CD4-positive, alpha-beta T cell treated with Interleukin-17A for 4 hours (primary cell): ENCODE measurements at places on chromosomes 6 and 20.
A peak's percentile ranks its signal among the peaks of the same experiment; 100 is the strongest.

- no peak for DNase-seq
Measured at GRCh38 chr6:137166247-137167098, 7.0 kb downstream of the IL22RA2 start.

DNA sequence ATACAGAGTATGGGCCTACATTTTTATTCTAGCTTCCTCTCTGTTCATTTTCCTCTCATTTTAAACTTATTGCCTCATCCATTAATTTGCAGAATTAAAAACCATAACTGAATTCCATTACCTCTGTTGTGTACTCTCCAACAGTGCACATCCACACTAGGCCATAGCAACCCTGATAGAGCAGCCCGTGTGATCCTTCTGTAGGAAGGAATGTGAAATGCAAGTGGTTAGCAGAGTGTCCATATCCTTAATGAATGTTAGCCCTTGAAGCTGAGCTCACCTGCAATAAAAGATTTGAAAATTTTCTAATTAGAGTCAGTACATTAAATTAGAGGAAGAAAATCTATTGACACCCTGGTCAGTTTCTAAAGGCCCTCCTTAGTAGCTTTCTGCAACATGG is 6.5 kb upstream of the GRIK2 start:
- no peak for DNase-seq

GRCh38 chr6:21228411-21228810 is 365.1 kb upstream of the SOX4 start:
- no peak for DNase-seq

DNA sequence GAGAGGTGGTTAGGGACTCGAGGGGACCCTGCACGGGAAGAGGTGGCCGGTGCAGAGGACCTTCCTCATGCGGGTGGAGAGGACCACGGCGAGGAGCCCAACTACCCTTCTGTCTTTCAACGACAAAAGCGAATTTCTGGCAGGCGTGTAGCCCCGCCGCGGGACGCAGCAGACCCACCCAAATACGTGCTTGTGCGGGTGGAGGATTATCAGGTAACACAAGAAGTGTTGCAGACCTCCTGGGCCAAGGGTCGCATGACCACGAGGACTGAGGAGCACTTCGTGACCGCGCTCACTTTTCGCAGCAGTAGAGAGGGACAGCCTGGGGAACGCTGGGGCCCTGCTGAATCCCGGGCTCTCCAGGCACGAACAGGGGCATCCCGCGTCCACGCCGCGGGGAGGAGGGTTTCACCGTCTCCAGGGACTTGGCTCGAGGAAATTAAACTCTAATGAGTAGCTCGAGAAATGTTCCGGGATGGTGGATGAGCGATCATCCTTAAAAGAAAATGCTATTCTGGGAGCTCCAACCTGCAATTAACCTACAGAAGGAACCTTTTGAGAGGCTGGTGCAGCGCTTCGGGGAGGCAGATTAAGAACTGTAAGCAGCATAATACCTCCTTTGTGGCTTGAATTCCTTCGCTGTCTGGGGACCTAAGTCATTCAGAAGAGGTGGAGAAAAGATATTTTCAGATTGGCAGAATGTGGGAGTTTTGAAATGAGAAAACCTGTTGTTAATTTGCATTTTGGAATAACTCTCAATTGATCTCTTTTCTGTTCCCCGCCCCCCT is 804 bp downstream of the C6orf141 start:
- no peak for DNase-seq

GRCh38 chr6:3777730-3778461 is 26.4 kb upstream of the PXDC1 start:
- DNase-seq: no peak

DNA sequence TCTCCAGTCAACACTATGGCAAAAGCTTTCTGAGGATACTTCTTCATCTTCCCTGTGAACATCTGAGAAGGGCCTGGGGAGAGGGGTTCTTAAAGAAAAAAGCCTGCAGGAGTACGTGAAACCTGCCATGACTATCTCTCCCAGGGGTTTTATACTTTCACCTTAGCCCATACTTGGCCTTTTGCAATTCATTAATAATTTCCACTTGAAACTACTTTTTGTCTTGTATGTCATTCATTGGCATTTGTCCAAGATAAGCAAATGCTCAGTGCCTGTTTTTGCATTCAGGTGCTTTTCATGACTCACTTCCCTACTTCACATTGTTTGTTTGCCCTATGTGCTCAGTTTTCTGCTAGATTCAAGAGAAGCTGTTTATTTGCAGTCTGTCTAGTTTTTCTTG is 580.3 kb upstream of the GJE1 start:
- DNase-seq: no peak

GRCh38 chr6:131281471-131282270 is 146.4 kb downstream of the AKAP7 start:
- peak; percentile 84 for DNase-seq

- no peak for DNase-seq
Measured at GRCh38 chr6:45786355-45786781, 229.3 kb downstream of the CLIC5 start.

GRCh38 chr6:144316862-144317195 is 31.7 kb downstream of the UTRN start:
- DNase-seq: no peak

- no peak for DNase-seq
Measured at GRCh38 chr20:12581644-12582289, 427.0 kb upstream of the SPTLC3 start.

- no peak for DNase-seq
Measured at GRCh38 chr20:25076201-25076600, 5.7 kb downstream of the VSX1 start.

DNA sequence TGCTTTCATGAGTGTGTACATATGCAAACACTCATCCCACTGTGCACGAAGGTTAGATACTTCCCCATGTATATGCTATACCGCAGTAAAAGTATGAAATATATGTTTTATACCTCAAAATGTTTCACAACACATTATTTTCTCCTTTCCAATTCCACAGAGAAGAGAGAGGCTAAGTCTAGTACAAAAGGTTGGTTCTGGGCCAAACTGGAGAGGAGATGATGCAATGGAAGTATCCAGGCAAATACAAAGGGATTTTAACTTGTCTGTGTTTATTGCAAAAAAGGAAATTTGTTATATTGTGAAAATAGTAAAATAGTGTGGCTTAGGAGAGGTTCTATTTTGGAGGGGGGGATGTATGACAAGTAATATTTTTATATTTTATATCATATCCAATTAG is 112.6 kb downstream of the PLCB1 start:
- DNase-seq: no peak

DNA sequence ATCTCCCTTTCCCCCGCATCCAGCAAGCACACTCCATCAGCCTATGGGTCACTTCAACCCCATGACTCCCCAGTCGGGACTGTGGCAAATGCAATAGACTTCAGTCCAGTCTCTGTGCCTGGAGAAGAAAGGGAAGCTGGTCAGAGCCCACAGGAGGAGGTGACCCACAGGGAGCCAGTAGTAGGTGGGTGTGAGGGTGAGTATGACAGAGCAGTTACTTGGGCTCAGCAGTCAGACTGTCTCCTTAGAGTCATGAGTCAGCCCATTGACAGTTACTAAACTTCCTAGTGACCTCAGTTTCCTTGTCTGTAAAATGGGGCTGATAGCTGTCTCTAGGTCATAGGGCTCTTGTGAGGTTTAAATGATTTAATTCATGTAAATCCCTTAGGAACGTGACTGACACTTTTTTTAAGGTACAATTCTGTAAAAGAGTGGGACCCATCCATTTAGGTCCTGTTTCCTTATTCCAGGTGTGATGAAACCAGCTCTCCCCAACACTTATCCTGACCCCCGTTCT is 33.9 kb upstream of the HLA-C start:
- no peak for DNase-seq

DNA sequence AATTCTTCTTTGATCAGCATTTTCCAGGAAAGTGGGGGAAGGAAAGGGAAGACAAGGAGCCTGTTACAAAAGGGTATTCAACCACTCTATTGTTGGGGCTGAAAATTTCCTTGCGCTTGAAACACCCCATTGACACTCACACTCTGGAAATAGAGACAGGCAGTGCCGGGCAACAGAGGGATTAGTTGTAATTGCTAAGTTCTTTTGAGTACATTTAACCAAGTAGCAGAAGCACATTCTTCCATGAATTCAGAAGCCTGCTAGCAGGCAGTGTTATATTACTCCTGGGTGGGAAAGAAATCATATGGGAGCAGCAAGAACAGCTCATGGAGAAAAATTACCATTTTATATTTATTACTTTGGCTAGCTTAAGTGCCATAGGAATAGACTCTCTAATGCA is 745.5 kb downstream of the C6orf118 start:
- no peak for DNase-seq

DNA sequence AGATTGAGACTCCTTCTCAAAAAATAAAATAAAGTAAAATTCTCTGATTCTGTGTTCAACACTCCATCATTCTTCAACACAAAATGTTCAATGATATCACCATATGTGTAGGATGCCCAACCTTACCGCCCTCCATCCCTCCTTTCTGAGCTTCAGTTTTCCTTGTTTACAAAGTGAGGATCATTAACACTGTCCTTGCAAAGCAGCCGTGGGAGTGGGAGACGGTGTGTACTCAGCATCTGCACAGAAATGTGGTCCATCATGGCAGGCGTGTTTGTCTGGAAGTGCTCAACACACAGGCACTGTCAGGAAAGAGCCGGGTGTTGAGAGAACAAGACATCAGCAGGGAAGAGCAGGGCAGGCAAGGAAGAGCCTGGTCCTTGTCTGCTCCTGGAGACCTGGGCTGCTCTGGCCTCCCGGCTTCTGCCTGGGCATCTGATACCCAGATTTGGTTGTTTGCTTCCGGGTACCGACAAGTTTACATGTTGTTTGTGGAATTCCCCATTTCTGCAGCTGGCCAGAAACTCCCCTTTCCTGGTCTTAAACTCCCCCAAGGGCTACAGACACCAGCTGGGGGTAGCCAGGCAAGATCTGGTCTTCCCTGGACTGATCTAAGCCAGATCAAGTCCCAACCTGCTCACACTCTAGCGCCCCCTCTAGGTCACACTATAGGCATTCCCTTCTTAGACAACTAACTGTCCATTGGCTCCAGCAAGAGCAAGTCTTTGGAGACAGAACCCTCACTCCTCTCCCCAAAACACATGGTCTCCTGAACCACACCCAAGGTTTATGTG is 26.7 kb upstream of the TTPAL start:
- DNase-seq: peak; percentile 4

DNA sequence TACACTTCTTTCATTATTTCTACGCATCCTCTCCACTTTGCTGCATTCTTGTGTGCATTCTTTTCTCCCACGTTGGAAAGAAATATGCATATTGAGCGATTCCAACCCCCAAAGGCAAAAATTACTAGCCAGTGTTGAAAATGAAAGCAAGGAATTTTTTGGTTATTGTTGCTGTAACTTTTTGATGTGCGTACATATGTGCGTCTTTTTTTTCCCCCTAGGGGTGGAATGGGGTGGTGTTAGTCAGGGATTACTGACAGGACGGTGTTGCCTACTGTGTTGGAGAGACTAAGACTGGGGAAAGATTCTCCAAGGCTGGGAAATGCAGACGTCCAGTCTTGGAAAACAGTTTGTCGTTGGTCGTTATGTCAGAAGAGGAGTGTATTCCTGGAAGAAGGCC is 44.2 kb upstream of the ESR1 start:
- DNase-seq: no peak

GRCh38 chr6:157013649-157014304 is 236.6 kb downstream of the ARID1B start:
- DNase-seq: no peak

GRCh38 chr20:11132819-11133415 is 459.1 kb upstream of the JAG1 start:
- no peak for DNase-seq

DNA sequence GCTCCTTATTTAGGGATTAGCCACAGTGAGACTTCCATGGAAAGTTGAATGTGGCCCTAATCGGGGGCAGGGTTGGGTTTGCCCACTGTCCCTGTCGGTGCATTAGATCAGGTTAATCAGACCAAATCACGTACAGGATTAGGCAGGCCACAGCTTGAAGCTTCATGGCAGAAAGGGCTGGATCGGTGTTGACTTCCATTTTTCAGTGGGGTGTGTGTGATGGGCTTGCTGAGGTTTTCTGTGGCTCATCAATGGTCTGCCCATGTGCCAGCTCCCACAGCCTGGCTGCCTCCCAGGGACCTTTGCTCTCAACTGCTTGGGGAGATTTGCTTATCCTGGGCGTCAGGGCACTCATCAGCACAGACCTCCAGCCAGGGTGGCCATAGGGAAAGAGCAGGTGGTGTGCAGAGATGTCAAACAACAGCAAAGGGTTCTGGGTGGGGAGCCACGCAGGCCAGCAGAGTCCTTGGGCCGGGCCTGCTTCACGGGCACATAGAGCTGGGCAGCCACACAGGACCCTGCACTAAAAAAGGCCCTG is 130.7 kb downstream of the TFAP2C start:
- no peak for DNase-seq

DNA sequence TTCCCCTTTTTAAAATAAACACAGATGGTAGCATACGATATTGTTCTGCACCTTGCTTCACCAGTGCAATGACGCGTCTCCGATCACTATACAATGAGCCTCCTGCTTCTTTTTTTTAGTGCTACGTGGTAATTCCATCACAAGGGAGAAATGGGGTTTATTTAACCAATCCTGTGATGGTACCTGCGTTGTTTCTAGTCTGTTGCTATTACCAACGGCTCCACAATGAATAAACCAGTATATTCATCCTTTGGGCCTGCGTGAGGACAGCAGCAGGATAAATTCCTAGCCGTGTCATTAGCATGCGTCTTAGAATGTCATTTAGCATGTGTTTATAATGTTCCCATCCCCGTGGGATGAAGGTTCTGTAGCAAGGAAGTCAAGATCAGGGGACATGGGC is 42.9 kb downstream of the GNAS-AS1 start:
- no peak for DNase-seq

DNA sequence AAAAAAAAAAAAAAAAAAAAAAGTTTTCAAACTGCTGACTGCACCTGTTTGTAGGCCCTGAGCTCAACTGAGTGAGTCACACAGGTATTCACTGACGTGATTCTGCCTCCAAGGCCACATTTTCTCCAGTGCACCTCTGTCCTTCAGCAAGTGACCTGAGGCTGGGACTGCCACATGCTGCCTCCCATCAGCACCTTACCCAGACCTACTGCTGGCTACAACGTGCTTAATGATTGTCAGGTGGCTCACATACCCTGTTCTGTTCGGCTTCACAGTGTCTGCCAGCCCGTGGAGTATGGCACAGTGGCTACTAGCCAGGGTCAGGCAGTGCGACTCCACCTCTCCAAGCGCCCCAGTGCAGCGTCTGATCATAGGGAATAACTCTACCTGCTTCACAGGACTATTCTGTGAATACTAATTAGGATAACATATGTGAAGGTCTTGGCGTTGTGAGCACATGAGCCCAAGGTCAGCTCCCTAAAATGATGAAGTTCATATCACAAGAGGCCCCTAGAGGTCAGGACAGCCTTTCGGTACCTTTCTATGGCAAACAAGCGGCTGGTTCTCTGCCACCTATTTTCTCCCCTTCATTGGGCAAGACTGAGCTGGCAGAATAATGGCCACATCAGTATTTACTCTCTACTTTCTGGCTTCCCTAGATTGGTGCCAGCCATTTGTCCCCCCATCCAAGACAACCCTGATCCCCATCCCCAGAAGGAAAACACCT is 28.1 kb downstream of the RIPOR3 start:
- no peak for DNase-seq

DNA sequence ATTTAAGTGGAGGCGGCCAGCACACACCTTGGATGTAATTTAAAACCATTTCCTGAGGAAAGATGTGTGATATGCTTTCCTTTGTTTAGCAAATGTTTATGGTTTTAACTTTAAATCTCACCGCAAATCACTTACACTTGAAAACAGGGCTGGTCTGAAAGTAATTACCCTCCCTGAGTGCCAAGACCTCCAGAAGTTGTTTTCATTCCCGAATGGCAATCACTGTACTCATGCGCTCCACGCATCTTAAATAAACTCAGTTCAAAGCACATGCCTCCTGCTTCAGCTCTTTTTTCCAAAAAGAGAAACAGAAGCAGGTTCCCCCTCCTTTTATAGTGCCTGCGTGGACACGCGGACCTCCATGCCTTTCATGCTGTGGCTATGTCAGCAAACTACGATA is 224.0 kb downstream of the SMOC2 start:
- no peak for DNase-seq
